ENCODE measurements at places on chromosomes 3 and 15. TPM values are rescaled to one million over a fixed set of nuclear protein-coding genes. Genes with fewer than 3 reads are reported as not detected.

Gene ADAMTS7
- total RNA-seq = 8.5 TPM

Gene ADGRG7
- total RNA-seq = not detected

Gene GHSR
- not detected for total RNA-seq

Gene GPR156
- 0.39 TPM for total RNA-seq

Gene MCTP2
- total RNA-seq = not detected

Gene CD200R1
- total RNA-seq = 0.10 TPM

Gene HESX1
- not detected for total RNA-seq

Gene RHOV
- total RNA-seq = 3.9 TPM

Gene GDPGP1
- 3.4 TPM for total RNA-seq

Gene CHRNA5
- total RNA-seq = 29.3 TPM

Gene SYNPR
- not detected for total RNA-seq

Gene CDHR4
- 0.12 TPM for total RNA-seq

Gene DCP1A
- 6.9 TPM for total RNA-seq

Gene THSD4
- 25.8 TPM for total RNA-seq

Gene ZIC1
- 0.01 TPM for total RNA-seq

All from A549 treated with AZD2906 at 1 μM for 4 hours (cell line).